ENCODE measurements at places on chromosomes 5 and 9. TPM values are rescaled to one million over a fixed set of nuclear protein-coding genes. Genes with fewer than 3 reads are reported as not detected.

The PCDHAC2 gene
- total RNA-seq = not detected

GRCh38 chr9:15492485-15493150 lies 18.2 kb downstream of the PSIP1 start:
- no peak for DNase-seq

The FGF18 gene
- total RNA-seq = not detected

- DNase-seq = no peak
Measured at GRCh38 chr5:76500633-76501393, 97.7 kb downstream of the IQGAP2 start.

GRCh38 chr9:99824378-99825171 lies 2.9 kb downstream of the NR4A3 start:
- DNase-seq = no peak
